ENCODE measurements at places on chromosomes 6 and 20. TPM values are rescaled to one million over a fixed set of nuclear protein-coding genes. Genes with fewer than 3 reads are reported as not detected.

The BAK1 gene
- 21.9 TPM for polyA plus RNA-seq

The SIRPB2 gene
- polyA plus RNA-seq: not detected

The SLC35D3 gene
- not detected for polyA plus RNA-seq

The TRIM10 gene
- not detected for polyA plus RNA-seq

The SPO11 gene
- not detected for polyA plus RNA-seq

All from neural cell (in vitro differentiated cells).